ENCODE measurements at places on chromosomes 6 and 20.

DNA sequence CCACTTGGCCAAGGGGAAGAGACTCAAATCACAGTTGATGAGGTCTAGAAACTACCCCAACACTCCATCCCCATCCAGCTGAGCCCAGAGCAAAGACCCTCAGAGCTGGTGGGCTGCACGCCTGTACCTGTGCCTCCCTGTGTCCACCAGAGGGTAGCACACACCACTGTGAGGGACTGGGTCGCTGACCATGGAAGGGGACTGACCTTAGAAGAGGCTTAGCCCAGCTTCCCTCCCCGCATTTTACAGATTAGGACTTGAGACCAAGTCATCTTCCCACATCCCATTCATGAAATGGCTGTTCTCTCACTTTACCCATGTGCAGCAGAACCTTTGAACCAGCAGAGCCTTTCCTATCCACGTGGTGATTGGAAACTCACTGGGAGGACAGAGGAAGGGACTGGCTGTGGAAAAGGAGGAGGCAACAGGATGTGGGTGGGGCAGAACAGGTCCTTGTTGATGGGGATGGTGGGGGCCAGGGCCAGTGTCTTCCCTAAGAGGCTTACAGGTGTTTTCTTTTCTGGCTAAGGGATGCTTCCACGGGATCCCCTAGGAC lies 44.3 kb downstream of the CPXM1 start:
- no peak for DNase-seq

DNA sequence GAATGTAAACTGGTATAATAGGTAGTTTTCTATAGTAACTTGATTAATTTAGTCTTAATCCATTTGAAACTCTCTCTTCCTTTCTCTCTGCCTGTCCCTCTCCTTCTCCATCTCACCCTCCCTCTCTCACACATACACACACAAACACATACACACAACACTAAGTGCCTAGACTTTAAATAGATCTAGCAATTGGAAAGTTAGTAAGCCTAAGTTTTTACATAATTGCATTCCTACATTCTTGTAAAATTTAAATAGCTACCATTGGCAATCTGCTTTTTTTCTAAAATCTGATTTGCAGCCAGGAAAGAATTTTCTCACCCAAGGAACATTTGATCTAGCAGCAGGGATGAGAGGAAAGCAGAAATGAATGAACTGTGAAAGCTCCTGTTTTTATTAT lies 15.7 kb downstream of the GFRA4 start:
- DNase-seq = no peak

GRCh38 chr20:18414140-18414539 lies 52.7 kb downstream of the DZANK1 start:
- DNase-seq = no peak

DNA sequence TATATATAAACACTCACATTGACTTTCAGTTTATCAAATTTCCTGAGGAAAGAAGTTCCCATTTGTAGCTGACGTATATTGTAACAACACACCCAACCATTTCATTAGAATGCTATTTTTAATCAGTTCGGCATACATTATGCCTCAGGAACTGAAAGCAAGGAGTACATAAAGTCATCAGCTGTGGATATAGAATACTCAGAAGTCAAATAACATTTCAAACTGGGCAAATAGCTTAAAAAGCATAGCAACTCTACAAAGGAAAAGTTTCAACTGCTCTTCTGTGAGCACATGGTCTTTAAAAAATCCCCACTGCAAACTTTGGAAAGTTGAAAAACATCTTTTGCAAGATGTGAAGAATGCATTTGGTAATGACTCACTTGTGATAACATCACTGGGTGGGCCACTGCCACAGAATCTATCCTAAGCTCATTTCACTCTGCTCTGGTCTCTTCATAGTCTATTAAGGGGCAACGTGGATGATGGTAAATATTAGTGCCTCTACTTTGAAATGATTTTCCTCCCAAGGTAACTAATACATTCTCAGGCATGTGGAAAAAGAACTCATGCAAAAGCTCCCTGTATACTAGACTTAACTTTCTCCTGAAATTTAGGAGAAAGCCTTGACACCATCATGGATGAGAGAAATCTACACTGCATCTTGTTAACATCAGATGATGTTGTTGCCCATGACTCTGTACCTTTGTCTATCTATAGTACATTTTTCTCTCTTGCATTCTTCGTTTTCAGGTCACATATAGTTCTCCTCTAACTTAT lies 49.2 kb downstream of the FYN start:
- peak; percentile 61 for DNase-seq

DNA sequence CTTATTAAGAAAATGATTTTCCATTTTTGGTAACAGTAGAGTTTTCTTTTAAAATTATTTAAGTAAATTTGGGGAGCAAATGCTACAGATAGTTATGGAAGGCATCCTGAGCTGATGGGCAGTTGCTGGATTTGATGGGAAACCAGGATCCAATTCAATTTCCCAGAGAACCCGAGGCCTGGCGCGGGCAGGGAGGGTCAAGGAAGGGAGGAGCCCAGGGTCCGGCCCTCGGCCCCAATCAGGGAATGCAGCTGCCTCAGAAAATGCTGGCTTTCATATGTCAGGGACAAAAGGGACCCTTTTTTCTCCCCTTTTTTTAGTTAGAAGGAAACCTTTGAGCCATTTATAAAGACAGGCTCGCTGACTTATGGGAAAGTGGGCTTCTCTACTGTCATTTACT lies 42.1 kb downstream of the CTCFL start:
- DNase-seq = no peak

- DNase-seq = no peak
These were observed 13.6 kb upstream of the UBR2 start for GRCh38 chr6:42550277-42550676.

- no peak for DNase-seq
These were observed 41.7 kb upstream of the REV3L start for GRCh38 chr6:111524735-111525134.

DNA sequence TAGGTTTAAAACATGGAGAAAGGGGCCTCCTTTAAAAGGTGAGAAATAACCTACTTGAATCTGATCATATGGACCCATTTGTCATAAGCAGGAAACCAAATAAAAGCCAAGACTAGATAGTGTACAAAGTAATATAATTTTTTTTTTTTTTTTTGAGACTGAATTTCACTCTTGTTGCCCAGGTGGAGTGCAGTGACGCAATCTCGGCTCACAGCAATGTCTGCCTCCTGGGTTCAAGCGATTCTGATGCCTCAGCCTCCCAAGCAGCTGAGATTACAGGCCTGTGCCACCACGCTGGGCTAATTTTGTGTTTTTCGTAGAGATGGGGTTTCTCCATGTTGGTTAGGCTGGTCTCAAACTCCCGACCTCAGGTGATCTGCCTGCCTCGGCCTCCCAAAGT lies 89.2 kb downstream of the SASH1 start:
- DNase-seq = no peak

DNA sequence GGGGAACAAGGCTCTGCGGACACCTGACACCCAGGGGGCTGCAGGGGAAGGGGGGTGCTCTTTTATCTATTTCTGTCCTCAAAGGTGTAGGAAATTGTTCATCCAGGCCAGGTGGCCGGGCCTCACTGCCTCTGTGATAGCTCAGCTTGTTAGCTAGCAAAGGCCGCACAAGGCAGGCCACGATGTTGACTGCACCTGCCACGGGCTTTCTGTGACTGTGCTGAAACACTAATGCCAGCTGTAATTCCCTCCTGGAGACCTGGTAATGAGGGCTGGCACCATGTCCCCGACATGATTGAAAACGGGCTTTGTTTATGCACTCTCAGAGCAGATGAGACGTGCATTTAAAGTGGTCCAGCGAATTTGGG lies 61.4 kb upstream of the APCDD1L start:
- DNase-seq = no peak

DNA sequence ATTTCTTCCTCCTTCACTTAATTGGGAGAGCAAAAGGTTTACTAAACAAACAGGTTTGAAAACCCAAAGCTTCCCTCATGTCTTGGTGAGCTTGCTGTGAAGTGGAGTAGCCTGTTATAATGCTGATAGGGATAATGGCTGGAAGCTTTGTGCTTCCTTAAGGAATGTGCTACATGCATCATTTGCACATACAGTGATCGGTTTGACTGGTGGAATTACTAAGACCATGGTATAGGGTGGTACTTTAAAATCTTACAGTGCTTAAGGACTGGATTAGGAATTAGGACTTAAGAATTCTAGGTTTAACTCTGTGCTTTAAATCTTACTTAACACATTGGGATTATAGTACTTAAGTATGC lies 75.7 kb downstream of the ARID1B start:
- no peak for DNase-seq

DNA sequence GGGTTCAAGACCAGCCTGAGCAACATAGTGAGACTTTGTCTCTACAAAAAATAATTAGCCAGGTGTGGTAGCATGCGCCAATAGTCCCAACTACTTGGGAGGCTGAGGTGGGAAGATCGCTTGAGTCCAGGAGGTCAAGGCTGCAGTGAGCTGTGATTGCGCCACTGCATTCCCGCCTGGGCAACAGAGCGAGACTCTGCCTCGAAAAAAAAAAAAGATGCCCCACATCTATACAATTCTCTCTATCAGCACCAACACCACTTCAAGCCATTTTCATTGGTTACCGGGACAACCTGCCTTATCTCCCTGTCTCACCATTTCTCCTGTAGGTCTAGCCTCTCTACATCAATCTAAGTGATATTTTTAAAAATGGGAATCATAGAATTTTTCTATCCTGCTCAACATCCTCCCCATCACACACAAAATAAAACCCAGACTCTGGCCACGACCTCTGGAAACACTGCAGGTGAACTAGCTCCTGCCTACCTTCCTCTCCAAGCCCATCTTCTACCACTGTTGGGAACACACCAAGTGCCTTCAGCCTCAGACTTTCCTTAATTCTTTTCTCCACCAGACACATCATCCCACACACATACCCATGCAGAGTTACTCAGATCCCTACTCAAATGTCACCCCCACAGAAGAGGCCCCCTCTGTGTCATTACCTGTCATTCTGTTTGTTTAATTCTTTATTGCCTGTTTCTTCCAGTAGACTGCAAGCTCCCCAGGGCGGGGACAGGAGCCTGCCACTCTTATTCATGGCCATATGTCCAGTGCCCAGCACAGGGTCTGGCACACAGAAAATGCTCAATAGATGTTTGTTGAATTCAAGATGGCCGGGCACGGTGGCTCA lies 9.6 kb upstream of the PLTP start:
- DNase-seq = no peak

DNA sequence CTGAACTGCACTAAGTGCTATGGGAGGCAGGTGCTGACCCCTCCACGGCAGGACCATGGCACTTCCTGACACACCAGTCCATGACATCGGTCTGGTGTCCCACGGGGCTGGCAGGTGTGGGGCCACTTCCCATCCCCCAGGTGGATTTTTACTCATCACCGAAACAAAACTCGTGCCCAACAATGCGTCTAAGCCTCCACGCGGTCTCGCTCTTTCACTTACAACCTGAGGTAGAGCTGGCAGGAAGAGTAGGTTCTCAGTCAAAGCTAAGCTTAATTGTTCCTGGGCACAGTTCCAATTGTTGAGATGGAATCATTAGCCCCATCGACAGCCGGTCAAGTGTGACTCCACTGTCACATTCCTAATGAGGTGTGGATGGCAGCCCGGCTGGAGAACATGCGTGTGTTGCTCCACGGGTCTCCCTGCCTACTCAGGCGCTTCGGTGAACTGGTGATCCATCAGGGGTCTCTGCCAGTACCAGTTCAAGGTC lies 125.7 kb downstream of the SLC23A2 start:
- no peak for DNase-seq

GRCh38 chr20:5977223-5977622 lies 26.8 kb downstream of the MCM8 start:
- no peak for DNase-seq

DNA sequence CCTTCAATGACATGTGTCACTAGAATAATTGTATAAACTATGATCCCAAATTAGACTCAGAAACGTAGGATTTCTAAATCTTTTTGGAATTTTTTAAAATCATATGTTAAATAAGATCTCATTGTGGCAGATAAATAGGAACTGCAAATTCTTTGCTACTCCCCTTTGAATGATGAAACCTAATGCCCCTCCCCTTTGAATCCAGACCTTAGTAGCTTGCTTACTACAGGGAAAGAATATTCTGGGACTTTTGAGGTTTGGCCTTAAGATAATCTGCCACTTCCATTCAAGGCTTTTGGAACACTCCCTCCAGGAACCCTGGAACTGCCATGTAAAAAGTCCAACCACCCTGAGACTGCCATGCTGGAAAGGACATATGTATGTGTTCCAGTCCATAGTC lies 7.1 kb downstream of the TDP2 start:
- DNase-seq = no peak

DNA sequence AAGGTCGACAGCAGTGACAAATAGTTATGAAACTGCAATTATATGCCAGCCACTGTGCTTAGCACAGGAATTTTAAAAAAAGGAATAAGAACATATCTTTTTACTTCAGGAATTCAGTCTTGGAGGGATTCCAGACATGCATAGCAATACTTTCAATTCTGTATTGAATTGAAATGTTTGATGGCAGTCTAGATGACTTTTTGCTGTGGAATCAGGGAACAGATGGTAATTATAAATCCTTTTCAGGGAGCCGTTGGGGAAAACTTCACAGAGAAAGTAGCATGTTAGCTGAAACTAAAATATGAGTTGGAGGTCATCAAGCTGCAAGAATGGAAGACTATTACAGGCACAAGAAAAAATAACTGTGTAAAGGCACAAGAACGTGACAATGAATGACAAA lies 74.8 kb downstream of the IMPG1 start:
- DNase-seq = no peak

GRCh38 chr6:3758842-3759144 lies 7.3 kb upstream of the PXDC1 start:
- DNase-seq = no peak

- peak; percentile 60 for DNase-seq
These were observed 227.6 kb upstream of the PRSS16 start for GRCh38 chr6:27019651-27020552.

DNA sequence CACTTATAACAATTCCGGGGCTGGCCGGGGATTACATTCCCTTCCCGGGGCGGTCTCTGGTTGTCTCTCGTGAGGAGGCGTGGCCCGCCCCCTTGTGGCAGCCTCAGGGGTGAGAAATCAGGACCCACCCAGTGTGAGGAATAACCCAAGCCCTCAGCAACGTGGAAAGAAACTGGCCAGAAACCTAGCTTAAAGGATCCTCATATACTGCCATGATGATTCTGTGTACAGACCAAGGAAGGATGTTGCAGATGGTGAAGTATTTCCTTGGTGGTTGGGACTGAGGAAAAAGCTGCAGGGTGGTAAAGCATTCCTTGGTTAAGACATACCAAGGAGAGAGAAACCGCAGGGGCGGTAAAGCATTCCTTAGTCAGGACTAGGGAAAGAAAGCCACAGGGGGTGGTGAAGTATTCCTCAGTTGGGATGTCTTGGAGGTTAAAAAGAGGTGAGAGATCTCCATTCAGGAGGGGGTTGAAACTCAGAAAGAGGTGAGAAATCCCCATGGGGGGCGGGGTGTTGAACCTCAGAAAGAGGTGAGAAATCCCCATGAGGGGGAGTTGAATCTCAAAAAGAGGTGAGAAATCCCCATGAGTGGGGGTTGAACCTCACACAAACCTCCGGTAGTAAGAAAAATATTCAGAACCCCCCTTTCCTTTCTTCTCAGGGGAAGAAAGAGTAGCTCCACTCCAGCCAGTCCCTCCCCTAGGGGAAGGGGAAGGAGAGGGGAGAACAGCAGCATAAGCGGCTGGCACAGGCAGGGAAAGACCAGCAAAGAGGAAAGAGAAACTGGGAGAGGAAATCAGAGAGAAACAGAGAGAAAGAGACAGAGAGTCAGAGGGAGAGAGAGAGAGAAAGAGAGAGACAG lies 238.1 kb downstream of the RNGTT start:
- DNase-seq = peak; percentile 82
